ENCODE measurements at places on chromosomes 7 and 10.

GRCh38 chr7:17781491-17782215 lies 158.6 kb downstream of the SNX13 start:
- DNase-seq = no peak

GRCh38 chr10:49099046-49099445 lies 16.3 kb downstream of the VSTM4 start:
- no peak for DNase-seq

DNA sequence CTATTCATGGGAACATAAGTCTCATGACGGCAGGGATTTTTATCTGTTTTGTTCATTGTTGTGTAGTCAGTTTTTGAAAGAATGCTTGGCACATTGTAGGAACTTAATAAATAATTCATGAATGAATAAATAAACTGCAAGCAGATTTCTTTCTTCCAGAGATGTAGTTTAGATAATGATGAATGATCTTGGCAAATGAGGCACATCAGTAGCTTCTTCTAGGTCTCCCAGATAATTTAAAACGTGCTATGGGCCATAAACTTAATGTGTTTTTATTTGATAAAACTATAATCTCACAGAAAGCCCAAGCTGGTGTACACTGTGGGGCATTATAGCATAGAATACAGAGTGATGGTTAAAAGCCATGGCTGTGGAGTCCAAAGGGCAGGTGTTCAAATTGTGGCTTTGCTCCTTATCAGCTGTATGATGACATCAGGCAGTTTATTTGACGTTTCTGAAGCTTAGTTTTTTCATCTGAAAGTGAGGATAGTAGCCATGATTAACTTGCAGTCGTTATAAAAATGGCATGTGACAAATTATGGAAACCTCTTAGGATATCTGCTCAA lies 3.5 kb downstream of the MGAM start:
- DNase-seq = no peak

GRCh38 chr10:103397191-103397825 lies 882 bp downstream of the PDCD11 start:
- no peak for DNase-seq

DNA sequence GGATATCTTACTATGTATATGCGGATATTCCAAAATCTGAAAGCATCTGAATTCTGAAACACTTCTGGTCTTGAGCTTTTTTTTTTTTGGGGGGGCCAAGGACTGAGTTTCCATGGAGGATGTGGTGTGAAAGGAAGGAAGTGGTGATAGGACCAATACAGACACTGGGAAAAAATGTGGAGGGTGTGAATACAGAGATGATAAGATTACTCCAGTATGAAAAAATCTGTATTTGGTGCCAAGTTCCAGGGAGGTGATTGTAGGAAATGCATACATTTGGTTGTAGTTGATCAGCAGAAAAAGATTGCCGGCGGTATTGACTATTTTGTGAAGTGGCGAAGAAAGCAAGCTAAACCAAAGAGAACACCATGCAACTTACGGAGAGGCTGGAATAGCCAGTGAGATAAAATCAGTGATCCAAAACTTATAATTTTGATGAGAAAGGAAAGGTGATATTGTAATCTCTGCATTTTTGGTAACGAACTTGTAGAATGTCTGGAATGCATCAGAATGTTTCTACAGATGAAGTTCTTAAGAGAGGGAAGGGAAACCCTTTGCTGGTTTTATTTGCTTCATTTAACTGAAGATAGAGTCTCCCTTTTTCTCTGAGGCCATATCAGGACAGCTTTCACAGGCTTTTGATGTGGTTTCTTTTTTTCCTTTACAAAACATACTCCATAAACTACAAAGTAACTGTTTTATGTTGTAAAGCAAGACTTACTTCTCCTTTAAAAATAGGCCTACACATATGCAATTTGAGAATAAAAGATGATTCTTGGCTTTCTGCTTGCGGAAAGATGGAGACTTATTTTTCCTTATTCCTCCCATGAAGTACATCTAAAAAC lies 6.0 kb downstream of the WDR37 start:
- DNase-seq = no peak

DNA sequence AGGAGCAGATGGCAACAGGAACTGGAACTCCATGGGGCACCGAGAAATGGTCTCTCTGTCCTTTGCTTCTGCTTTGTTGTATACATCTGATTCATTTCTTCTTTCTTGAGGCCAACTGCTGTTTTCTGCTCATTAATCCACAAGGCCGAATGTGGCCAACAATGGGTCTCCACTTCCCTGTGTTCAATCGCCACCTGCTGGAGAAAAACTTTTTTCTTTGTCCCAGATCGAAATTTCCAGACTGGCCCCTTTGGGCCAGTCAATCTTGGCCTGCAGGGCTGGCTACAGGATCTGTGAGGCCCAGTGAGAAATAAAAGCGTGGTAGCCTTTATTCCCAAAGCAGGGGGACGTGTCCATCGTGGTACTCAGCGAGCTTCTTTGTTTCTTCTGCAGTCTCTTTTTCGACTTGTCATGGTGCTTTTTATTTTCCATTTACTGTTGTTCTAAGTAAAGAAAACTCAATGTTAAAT lies 58.8 kb downstream of the PARP12 start:
- DNase-seq = no peak

GRCh38 chr10:6204063-6204340 lies 1.3 kb downstream of the PFKFB3 start:
- DNase-seq = peak; percentile 55

- no peak for DNase-seq
Observed at GRCh38 chr10:112335111-112335867, 38.6 kb upstream of the ACSL5 start.

- DNase-seq = no peak
Observed at GRCh38 chr7:142856565-142857245, 1.8 kb downstream of the EPHB6 start.

- DNase-seq = no peak
Observed at GRCh38 chr10:69295027-69295636, 16.8 kb downstream of the HK1 start.

DNA sequence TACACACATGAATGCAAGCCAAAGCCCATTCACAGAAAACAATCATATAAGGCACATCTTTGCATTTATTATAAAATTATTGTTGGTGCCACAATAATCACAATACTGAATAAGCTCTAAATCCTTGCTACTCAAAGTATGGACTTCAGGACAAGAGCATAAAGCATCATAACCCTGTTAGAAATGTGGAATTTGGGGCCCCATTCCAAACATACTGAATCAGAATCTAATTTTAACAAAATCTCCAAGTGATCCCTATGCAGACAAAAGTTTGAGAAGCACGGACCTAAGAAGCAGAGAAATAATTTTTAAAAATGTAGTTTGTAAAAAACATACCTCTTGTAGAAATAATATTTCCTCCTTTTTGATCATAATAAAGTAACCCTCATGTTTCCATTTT lies 199.2 kb downstream of the IMMP2L start:
- DNase-seq = no peak

DNA sequence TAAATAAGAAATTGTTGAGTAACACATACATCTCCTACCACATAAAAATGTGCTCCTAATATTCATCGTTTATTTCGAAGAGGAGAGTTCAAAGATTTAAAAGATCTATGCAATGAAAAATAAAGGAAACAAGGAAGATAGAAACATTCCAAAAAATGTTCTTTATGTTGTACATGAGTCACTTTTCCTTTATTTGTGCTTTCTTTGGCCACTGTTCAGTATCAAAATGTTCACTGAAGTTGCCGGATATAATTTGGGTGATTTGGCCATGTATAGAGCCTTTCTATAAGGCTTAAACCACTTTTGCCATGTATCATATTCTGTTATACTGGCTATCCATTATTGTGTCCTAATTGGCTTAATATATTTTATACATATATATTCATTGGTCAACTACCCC lies 62.9 kb upstream of the PRR15 start:
- DNase-seq = no peak

DNA sequence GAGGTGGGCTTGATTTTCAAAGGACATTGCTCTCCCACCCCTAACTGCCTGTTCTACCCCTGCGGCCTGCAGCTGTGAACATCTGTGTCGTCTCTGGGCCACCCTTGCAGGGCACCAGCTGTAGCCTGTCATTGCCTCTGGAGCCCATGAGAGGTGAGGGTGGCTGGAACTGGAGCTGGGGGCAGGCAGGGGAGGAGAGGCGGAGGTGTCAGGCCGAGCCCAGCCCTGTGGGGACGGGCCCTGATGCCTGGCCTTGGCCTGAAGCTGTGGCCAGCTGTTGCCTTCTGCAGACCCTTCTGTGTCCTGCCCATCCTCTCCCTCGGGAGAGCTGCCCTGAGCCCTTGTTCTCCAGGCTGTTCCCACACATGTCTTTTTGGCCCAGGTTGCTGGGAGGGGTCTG lies 44.5 kb downstream of the PALD1 start:
- DNase-seq = no peak

DNA sequence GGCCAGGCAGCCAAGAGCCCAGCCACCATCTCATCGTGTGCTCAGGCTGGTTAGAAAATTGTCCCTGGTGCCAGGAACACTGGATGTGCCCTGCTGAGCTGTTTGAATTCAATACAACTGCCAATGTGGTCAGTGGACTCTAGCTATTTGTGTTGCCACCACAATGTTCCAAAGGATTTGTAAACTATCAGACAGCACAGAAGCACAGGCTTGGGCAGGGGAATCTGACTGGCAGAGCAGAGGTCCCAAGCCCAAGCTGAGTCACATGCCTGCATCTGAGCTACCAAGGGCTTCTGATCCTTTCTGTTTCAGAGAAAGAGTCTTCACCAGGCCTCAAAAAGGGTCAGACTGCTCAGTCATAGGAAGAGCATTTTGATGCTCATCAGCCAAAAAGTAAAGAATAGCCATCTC lies 232.1 kb upstream of the SEMA3C start:
- no peak for DNase-seq

DNA sequence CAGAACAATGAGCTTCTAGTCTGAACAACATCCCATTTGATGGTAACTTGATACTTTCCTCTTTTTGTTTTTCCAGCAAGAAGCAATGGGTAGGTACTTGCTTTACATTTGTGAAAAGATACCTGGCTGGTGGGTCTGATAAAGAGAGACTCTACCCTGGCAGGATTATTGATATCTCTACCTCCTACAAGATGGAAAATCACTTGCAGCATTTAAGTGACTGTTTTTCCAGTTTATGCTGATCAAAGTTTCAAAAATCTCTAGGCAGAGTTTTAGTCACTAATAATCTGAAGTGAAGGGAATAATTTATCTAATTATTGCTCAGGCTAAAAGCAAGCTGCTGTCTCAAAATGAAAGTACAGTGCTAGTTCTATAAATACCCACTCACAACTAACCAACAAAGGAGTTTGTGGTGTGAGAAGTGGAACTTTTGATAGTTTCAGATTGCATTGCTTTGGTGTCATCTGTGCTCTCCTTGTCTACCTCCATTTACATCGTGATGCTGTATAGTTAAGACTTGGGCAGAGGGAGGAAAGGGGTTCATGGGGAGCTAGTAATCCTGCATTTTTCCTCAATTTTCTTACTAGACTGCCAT lies 86.0 kb upstream of the ANKRD1 start:
- DNase-seq = no peak

- DNase-seq = no peak
Observed at GRCh38 chr7:71718563-71718962, 586.6 kb downstream of the GALNT17 start.

DNA sequence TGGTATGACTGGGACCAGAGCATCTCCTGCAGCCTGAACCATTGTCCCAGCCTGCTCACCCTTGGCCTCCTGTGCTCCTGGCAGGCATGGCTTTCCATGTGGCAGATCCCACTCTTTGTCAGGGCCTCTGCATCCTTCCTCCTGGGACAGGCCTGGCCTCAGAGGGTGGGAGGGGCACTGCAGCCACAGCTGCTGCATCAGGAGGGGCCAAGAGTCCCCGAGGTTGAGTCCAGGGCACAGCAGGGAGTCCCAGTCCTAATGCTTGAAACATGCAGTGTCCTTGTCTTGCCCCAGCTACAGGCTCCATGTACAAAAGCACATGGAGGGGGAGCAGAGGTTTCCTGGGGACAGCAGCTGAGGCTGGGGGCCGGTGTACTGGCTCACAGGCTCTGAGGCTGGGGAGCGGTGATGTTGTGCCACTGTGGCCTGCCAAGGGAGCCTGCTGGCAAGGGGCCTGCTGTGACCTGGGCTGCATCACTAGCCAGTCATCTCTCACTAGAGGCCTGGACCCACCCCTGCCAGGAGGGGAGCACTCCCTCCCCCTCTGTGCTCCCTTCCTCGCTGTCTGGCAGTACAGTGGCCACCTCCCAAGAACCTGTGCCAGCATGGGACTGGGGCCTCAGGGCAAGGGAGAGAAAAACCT lies 144.8 kb downstream of the ZNF248 start:
- DNase-seq = peak; percentile 41

GRCh38 chr10:77641788-77642397 lies 4.3 kb upstream of the KCNMA1 start:
- DNase-seq = peak; percentile 66

Data from heart right ventricle (tissue), 16 donors.